NCI-H1092 (cell line): ENCODE measurements at places on chromosomes 5 and 9.

GRCh38 chr9:86763791-86764190, 183.5 kb downstream of the GAS1 start:
- DNase-seq = no peak

DNA sequence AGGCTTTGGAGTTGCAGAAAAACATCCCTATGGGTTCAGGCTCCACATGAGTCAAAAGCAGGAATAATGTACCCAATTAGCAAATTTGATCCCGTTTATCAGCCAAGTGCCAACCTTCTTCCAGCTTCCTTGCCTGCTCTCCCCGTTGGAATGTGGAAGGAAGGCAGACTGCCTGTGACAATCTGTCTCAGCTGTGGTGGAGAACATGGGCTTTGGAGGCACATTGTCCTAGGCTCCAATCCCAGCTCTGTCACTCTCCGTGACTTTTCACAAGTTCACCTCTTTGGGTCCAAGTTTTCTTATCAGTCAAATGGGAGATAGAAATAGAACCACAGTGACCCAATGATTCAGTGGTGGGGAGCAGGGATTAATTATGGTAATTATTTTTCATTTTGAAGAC, 113.9 kb downstream of the ARHGAP26 start:
- no peak for DNase-seq

- no peak for DNase-seq
Observed at GRCh38 chr9:76378367-76379073, 15.7 kb downstream of the RFK start.

- no peak for DNase-seq
Observed at GRCh38 chr5:175561085-175561484, 82.7 kb downstream of the SFXN1 start.

DNA sequence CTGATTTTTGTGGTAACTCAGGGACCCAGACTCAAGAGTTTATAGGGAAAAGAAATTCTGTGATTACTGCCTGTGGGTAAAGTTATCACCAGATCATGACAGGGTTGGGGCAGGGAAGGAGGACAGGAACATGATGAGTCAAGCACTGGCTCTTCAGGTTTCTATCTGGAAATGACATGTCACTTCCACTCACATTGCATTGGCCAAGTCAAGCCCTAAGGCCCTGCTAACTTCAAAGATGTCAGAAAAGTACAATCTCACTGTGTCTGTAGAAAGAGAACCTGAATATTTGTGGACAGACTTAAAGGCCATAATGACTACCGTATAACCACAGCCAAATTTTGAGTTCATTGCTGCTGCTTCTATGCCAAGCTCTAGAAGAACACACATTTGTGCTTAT, 187.7 kb downstream of the TLE4 start:
- DNase-seq = no peak

DNA sequence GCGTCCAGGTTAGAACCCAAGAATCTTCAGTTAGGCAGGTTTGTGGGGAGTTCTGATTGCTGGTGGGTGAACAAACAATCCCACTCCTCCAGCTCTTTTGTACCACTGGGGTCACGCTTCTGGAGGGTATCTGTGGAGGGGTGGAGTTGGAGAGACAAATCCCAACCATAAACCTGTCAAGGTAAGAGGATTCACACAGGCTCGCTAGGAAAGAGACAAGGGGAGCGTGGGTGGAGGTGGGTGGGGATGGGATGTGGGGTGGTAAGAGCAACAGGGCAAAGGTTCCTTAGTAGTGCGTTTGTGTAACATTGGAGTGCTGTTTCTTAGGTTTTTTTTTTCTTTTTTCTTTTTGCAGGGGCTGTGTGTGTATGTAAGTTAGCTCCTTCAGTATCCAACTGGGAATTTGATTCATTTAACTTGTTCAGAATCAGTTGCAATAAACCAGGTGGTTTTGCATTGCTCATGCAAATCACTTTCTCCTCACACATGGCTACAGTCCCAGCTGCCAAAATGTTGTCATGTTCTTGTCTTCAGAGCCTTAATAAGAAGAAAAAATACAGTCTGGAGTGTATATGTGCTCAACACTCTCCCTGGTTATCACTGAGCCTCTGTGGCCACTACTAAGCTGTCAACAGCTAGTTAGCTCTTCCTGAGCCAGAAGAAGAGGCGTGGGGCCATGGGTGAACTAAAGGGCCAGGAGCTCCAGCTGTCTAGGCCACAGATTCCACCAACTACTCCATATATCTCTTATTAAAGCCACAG, 164.0 kb upstream of the RAD23B start:
- DNase-seq = no peak

GRCh38 chr5:9573796-9574195, 27.9 kb upstream of the SEMA5A start:
- DNase-seq = no peak

DNA sequence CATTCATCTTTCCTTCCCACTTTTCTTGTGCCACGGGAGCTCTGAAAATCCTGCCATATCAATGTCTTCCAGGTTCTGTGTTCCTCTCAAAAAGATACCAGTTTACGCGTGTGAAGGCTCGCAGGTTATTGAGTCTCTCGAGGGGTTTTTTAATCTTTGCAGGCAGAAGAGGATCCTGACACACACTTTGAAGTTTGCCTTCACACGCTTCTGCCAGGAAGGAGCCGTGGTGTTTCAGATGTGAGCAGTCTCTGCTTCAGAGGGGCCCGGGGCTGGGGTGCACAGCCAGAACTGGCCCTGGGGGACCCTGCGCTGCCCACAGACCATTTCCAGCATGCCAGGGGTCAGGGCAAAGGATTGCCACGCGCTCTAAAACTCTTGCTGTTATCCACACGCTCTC, 167.2 kb downstream of the TTLL11 start:
- DNase-seq = no peak

GRCh38 chr9:38690574-38690973, 29.4 kb downstream of the FAM240B start:
- no peak for DNase-seq

- DNase-seq = peak; percentile 69
Observed at GRCh38 chr9:120348951-120349429, 231.0 kb downstream of the CDK5RAP2 start.

DNA sequence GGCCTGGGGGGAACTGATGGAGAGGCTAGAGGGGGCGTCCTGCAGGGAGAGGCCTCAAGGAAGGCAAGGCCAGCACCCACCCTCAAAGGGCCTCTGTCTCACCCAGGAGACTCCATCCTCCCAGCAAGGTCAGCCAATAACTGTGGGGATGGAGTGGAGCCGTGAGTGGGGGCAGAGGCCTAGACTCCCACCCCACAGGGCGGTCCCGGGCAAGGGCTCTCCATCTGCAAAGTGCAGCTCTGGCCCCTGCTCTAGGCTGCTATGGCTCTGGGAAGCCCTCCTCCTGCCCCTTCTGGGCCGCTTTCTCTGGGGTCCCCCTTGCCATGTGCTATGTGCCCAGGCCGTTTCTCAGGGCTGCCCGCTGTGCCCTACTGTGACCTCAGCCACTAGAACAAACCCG, 14.0 kb downstream of the FPGS start:
- no peak for DNase-seq

DNA sequence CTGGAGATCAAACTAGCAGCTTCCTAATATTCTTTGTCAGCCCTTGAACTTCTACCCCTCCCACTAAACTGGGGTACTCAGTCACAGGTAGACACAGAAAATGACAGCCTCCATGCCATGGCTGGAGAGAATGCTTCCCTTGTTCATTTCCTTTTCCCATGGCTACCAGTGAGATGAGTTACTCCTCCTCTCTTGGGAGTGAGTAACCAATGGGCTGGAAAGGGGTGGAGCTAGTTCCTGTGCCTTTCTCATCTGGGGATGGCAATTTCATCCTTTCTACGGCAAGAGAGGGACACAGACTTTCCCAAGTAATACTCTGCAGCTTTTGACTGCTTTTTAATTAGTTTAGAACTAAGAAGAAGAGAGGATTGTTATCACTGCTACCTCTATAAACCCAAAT, 1045.6 kb upstream of the WWC1 start:
- DNase-seq = no peak
